B cell (primary cell): ENCODE measurements at places on chromosomes 3 and 15. TPM values are rescaled to one million over a fixed set of nuclear protein-coding genes. Genes with fewer than 3 reads are reported as not detected.
A peak's percentile ranks its signal among the peaks of the same experiment; 100 is the strongest.

Gene MEX3B
- polyA plus RNA-seq = 0.40 and 2.3 TPM in 2 replicates

DNA sequence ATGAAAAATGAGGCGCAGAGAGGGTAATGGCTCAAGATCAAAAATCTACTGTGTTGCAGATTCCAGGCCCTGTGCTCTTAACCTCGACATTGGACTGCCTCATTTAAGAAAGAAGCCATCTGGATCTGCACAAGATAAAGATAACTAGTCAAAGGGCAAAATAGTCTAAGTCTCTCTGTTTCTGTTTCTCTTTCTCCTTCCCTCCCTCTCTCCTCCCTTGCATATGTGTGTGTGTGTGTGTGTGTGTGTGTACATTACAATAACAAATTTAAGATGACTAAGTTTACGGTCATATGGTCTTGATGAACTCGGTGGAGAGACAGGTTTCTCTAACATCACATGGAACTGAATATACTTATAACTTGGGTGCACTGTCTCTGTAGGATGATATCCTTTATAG, 69.2 kb downstream of the MEIS2 start:
- DNase-seq = no peak

Gene TGM5
- not detected in 2 replicates for polyA plus RNA-seq

DNA sequence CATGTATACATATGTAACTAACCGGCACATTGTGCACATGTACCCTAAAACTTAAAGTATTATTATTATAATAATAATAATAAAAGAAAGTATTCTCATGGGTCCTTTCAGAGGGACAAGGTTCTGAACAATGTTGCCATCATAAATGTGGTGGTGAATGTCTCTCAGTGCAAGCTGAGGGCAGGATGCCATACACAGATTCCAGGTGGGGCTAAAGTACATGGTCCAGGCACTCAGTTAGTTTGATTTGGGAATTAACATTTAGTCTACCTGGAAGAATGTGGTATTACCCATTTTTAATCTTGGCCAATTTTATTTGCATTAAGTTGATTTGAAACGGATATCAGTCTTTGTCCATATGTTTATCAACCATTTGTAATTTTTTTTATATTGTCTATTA, 24.5 kb downstream of the PDE8A start:
- DNase-seq = no peak

Gene LRRIQ4
- 0.04 TPM in 1 of 2 replicates, not detected in the other for polyA plus RNA-seq

Gene TMEM212
- not detected in 2 replicates for polyA plus RNA-seq

DNA sequence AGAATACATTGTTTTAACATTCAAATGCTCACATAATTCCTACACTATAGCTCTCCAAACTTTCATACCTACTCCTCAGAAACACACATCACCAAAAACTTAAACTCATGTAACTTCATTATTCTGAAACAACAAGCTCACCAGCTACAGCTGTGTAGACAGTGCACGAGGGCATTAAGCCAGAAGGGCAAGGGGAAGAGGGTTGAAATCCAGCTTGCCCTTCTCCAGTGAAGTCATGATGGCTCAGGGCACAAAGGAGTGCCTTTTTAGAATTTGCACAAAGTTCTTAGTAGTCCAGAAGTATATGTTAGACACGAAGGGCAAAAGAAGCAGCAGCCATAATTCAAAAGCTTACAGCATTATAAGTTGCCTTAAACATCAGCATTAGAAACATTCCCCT, 8.6 kb downstream of the SLC12A6 start:
- no peak for DNase-seq

Gene THPO
- polyA plus RNA-seq = not detected in 2 replicates

DNA sequence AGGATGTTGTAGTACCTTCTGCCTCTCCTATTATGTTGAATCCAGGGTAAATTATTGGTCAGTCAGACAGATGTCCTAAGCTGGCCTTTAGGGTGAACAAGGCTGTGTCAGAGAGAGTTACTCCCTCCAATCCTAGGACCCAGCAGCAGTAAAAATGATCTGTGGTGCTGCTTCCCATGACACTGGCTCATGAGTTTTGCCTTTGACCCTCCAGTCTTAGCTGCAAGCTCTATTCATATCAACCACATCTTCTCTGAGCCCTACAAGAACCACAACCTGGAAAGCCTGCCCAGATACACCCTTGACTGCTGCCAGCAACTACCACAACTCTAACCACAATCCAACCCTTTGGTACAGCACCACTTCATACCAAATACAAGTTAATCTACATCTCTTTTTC, 27.2 kb upstream of the PHLDB2 start:
- no peak for DNase-seq

DNA sequence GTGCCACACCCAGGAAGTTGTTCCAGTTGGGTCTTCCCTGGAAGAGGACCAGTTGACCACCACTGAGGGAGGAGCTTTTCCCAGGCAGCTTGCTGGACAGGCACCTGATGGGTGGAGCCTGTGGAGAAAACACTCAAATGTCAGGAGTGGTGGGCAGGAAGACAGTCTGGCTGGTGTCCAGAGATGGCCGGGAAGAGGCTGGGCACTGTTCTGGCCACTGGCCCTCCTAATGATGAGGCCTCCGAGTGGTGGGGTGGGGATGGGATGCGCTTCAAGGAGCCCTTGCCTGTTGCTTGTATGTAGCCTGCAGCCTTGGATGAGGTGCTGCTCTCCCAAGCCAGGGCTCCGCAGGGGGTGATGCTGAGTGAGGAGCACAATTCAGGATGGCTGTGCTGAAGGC, 12.3 kb downstream of the PLEKHO2 start:
- DNase-seq = no peak

DNA sequence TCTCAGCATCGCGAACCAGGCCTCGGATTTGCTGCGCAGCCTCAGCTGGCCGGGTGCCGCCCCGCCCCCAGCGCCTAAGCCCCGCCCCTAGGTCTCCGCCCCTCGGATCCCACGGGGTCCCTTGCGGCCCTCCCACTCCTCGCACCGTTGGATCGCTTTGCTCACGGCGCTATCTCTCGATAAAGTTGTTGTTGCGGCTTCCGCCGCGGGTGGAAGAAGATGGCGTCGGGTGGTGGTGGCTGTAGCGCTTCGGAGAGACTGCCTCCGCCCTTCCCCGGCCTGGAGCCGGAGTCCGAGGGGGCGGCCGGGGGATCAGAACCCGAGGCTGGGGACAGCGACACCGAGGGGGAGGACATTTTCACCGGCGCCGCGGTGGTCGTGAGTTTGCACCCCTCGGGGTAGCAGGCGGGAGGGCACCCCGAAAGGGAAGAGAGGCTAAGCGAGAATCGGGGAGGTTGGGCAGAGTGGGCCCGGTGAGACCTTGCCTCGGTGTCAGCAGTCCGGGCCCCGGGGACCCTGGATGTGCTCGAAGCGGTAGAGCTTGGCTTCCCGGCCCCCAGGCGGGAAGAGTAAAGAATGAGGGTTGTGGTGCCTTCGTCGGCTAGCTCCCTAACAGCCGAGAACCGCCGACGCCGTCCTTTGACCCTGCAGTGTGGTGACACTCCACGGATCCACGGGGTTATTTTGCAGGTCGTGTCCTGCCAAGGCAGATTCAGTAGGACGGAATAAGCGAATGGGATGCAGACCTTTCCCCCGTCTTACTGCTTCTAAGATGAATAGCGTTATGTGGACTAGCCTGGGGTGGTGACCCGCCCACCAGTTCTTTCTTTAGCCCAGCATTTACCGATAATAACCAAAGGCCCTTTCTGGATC, at the start of gene SNX1:
TSS of gene SNX1 (plus strand) at position 188 of the 873 bp plus-strand sequence. CDS start at position 220, 32 bp downstream.
- DNase-seq = peak; percentile 96

DNA sequence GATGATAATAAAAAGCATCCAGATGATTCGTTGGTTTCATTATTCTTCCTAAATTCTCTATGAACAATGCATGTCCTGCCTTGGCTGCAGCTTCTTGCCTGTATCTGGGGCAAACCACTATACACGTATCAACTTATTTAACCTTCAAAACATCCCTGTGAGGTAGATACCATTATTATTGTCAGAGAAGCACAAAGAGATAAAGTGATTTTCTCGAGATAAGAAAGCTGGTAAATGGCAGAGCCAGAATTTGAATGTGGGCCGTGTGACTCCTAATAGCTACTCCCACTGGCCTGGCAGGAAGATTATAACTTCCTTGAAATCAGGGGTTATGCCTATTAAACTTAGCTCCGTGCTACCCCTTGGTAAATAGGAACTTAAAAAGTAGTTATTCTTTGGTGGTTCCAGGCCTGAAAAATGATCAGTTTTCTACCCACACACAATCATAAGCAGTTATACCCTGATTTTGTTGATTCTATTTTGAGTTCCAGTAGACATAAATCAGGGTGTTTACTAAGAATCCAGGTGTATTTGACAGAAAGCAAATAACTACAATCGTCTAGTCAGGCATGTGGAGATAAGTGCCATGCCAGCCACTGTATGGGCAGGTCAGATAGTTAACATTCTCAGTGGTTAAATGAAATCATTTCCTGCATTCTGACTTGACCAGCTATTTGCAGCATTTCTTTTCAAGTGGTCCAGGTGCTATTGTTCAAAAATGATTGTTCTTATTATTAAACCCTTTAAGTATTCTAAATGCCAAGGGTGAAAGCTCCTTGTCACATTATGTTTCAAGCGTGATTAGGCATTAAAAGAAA, 99.2 kb upstream of the LRRN1 start:
- no peak for DNase-seq

- DNase-seq = no peak
Measured at GRCh38 chr3:111299192-111299615, 227.6 kb downstream of the NECTIN3 start.

Gene RSRC1
- 4.5 and 7.4 TPM in 2 replicates for polyA plus RNA-seq

DNA sequence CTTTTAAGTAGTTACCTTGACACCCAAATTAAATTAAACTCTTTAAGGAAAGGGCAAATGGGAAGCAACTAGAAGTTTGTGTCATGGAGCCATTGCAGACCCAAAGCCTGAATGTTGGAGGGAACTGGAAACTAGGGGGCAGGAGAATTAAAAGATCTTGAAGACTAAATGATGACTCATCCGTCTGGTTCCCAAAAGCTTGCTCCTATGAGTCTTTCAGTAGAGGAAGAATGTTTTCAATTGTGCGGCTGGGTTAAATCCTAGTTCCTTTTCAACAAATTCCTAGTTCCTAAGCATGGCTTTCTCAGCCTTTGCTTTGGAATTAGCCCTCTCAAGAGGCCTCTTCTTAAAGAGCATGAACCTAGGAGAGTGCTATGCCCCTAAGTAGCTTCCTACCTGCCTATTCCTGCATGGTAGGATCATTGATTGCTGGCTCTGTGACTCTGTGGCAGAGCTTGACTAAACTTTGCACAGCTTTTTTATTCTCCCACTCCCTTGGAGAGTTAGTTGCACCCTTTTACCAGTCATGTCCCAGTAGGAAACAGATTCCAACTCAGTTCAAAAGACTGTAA, 17.7 kb downstream of the CLEC3B start:
- DNase-seq = no peak

DNA sequence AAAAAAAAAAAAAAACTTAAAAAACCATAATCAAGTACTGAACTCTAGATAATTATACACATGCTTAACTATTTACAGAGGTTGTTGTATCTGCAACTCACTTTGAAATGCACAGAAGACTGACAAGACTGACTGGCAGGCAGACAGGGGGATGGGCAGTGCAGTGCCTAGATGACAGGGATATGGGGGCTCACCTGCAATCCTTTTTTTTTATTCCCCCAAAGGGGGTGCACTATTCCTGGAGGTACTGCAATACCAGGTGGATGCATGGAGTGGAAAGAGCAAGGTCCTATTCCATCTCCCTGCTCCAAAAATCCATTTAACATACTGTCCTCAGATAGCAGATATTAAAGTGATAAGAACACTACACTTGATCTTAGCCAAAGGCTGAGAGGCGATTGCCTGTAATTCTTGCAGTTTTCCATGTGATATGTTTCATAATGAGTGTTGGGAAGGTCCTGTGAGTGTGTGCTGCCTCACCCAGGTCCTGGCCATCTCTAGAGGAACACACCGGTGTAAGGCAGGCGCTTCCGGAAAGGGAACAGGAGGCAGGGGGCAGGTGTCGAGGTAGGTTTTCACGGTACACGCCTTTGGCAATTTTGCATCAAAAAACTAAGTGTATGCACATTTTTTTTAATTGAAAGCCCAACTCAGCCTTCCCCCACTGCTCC, 22.7 kb downstream of the SEC61A1 start:
- no peak for DNase-seq

Gene KBTBD12
- not detected in 2 replicates for polyA plus RNA-seq

GRCh38 chr15:55003965-55004873, 192.5 kb downstream of the RSL24D1 start:
- no peak for DNase-seq

DNA sequence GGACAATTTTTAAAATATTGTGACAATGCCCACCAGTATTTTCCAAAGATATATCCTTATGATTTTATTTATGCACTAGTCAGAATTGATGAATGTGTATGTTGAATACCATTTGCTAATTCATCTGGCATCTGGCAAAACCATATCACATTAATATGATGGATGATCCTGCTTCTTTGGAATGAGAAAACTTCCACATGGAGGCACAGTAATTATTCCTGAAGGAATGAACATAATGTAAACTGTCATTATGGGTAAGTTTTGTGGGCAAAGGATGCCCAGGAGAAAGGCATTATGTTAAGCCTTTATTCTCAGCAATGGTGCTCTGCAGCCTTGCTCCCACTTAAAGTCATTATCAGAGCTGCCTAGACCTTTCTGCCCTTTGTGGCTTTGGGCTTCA, 113.0 kb upstream of the MME start:
- no peak for DNase-seq

- DNase-seq = no peak
Measured at GRCh38 chr3:112000966-112001365, 2.2 kb downstream of the TAGLN3 start.

- no peak for DNase-seq
Measured at GRCh38 chr3:43926055-43926454, 235.3 kb downstream of the ABHD5 start.

Gene ZFYVE19
- polyA plus RNA-seq = 55.8 and 60.5 TPM in 2 replicates

Gene FOXB1
- polyA plus RNA-seq = not detected in 2 replicates

GRCh38 chr15:37995461-37996347, 61.3 kb downstream of the TMCO5A start:
- peak; percentile 49 for DNase-seq

- no peak for DNase-seq
Measured at GRCh38 chr15:84582583-84583157, 18.1 kb upstream of the ZSCAN2 start.

DNA sequence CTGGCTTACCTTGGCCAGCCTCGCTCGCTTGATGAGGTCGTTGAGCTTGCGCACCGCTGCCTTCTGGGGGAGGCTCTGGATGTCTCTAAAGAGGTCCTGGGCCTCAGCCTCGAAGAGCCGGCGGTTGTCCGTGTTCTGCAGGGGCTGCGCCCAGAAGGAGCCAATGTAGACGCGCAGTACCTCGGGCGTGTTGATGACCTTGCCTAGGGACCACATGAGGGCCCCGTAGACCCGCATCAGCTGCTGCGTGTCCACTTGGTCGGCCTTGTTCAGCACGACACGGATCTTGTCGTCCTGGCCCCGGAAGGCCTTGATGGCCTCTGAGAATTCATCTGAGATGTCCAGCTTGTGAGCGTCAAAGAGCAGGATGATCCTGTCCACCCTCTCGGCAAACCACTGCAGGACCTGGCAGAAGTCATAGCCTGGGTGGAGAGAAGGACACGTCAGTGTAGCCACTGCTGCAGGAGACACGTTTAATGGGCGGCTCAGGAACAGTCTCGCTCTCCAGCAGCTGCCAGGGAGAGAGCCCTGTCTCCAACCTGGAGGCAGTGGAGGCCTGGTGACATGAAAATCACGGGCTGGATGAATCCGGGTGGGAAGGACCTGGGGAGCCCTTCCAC, 25.5 kb upstream of the SPTBN5 start:
- DNase-seq = no peak
